ENCODE measurements at places on chromosomes 3 and 15.

- ATAC-seq: peak; percentile 77
Observed at GRCh38 chr3:62134061-62134496, 239.3 kb downstream of the FEZF2 start.

- no peak for ATAC-seq
Observed at GRCh38 chr15:89333011-89333860, 1.4 kb downstream of the POLG start.

DNA sequence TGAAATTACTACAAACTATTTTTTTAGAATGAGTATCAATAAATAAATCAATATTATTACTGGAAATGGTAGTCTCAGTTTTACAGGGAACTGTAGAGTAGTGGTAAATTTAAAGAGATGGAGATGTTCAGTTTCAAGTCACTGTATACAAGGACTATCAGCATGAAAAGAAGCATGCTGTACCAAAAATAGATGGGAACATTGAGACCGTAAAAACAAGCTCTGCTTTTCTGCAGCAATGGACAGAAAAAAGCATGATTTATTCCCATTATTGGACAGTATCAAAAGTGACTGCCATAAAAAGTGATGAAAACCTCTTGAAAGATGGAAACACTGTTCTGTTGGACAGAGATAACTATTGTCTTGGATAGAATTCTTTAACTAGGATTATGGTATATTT, 187.2 kb downstream of the EPHA6 start:
- no peak for ATAC-seq

GRCh38 chr3:159916052-159916451, 72.6 kb upstream of the IL12A start:
- ATAC-seq: no peak

GRCh38 chr3:8112587-8112986, 389.0 kb upstream of the LMCD1 start:
- no peak for ATAC-seq

DNA sequence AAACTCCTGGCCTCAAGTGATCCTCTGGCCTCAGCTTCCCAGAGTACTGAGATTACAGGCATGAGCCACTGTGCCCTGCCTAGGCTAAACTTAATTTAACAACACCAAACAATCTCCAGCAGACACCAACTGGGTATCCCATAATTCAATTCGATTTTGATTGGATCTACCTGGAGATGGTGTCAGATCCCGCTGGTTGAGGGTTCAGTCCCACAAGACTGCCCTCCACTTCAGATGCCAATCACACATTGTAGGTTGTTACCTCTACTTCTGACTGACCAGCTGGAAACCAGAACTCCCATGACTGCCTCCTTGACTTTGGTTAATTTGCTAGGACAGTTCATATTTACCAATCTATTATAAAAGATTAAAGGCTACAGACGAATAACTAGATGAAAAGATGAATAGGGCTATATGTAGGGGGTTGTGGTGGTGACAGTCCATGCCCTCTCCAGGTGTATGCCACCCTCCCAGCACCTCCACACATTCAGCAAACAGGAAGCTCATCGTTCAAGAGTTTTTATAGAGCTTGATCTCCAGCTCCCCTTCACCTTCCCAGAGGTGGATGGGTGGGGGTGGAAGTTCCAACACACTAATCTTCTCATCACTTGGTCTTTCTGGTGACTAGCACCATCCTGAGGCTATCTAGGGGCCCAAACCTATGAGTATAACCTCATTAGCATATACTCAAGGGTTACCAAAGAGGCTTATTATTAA, 9.3 kb downstream of the B2M start:
- ATAC-seq: peak; percentile 21

DNA sequence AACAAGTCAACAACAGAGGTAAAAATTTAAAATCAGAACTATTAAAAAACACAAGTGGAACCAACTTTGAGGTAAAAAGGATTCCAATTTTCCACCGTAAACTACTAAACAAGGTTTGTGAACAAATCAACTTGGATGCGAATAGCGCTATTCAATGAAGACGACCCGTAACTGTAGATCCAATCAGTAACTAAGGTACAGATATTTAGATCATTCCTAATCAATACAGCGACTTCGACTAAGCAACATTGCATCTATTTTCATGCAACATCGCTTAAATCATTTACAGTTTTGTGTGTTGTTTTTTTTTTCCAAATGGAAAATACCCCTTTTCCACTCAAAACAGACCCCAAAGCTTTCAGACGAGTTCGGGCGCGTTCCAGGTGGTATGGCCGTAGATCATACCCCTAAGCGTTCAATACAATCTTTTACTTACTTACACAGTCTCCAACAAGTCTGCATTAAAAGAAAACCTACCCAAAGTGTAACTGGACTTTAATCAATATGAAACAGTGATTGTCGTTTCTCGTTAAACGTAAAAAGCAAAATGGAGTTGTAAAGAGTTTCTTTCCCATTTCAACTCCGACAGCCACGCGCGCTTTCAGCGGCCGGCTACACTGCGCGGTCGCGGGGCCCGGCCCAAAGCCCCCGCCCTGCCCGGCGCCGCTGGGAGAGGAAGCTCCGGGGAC, 786 bp downstream of the RHOA start:
- no peak for ATAC-seq

DNA sequence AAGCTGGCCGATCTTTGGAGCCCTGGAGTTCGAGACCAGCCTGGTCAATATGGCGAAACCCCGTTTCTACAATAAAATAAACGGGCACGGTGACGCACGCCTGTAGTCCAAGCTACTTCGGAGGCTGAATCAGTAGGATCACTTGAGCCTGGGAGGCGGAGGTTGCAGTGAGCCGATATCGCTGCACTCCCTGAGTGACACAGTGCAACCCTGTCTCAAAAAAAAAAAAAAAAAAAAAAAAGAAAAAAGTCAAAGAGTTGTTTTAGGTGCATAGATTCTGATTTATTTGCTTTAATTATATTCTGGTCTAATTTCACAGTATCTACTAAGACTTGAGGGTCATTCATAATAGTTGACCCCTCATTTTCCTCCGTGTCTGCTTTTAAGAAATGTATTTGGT, 1.7 kb downstream of the ARL13B start:
- no peak for ATAC-seq

DNA sequence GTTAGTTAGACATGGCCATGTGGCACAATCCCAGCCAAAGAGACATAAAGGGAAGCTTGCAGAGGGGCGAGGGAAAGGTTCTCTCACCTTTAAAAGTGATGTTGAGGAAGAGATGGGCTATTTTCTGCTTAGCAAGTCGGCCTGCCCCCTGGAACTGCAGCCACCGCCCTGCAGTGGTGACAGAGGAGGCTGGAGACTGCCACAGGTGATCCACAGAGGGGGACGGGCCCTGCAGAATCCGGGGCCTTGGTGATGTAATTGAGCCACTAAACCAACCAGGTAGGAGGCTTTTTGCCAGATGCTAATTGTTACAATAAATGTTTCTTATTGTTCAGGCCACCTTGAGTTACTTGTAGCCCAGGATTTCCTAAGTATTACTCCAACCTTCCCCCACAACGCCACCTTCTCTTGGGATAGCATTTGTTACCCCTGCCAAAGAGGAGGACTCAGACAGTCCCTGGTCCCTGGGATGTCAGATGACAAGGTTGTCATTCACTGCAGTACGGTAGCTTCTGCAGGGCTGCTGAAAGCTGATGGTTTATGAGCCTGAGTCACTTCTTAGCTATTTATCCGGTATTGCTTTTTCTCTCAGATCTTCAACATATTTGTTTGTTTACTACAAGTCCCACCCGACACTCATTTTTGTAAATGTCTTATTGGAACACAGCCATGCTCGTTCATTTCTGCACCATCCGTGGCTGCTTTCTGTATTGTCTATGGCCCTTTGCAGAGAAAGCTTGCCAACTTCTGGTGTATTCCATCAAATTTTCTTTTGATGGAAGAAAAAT, 63.3 kb upstream of the SEC61A1 start:
- ATAC-seq: no peak

DNA sequence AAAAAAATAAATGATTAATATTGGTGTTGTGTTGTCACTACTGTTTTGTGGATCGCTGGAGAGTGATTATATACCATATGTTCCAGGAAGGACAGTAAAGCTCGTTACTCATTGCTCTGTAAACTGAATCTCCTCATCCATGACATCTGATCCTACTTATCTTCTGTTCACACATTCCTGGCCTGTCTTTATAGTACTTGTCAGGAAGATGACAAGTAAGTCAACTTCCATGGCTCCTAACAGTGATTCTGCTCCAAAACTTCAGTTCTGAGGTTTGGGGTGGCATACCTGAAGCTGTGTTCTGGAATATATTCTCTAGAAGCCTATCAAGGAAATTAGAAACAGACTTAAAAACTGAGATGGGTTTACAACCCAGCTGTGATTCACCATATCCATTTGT, 288.9 kb downstream of the ZBBX start:
- ATAC-seq: no peak

DNA sequence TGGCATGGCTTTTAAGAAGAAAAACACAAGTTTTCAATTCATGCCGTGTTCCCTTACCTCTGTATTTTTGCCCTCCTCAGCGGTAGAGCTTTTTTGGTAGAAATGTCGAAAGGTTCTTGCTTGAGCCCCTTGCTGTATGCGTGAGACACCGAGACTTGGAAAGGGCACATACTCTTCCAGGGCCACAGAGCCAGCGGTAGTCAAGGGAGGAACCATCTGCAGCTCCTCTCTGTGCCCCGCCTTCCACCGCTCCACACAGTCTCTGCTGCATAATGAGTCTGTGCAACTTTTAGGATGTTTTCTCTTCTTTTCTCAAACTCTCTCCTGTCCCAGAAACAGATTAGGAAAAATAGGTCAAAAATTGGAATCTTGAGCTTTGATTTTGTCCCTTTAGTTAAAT, 77.5 kb downstream of the LPP start:
- ATAC-seq: peak; percentile 13

DNA sequence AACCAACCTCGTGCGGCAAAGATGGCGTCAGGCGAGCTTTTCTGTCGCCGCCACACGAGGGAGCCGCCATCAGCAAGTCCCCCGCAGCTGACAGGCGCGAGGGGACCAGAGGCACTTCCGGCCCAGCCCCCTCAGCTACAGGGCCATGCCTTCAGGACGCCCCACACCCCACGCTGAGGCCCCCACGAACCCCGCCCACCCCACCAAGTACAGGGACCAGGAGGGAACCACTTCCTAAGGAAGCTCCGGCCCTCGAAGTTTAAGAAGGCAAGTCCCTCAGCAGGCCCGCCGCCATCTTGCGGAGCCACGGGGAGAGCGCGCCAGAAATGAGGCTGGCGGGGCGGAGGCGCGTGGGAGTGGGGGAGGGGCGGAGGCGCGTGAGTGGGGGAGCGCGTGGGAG, 790 bp downstream of the DAZL start:
- no peak for ATAC-seq

GRCh38 chr3:67593761-67594234, 60.6 kb downstream of the SUCLG2 start:
- peak; percentile 25 for ATAC-seq

GRCh38 chr3:126577261-126577660, 18.5 kb upstream of the C3orf22 start:
- ATAC-seq: no peak

- ATAC-seq: peak; percentile 41
Observed at GRCh38 chr15:87362531-87362930, 894.0 kb downstream of the NTRK3 start.

DNA sequence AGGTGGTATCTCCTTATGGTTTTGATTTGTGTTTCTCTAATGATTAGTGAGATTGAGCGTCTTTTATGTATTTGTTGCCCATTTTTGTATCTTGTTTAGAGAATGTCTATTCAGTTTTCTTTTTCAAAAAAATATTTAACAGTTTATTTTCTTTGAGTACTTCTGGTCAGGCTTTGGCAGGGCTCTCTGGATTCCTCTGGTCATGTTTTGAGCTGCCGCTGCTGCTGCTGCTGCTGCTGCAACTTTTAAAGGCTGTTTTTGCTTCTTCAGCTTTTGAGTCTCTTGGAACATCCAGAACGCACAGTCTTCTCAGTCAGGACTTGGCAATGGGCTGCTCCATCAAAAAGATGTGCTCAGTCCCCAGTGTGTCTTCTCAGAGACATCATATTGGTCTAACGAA, 40.1 kb downstream of the REC114 start:
- ATAC-seq: no peak

DNA sequence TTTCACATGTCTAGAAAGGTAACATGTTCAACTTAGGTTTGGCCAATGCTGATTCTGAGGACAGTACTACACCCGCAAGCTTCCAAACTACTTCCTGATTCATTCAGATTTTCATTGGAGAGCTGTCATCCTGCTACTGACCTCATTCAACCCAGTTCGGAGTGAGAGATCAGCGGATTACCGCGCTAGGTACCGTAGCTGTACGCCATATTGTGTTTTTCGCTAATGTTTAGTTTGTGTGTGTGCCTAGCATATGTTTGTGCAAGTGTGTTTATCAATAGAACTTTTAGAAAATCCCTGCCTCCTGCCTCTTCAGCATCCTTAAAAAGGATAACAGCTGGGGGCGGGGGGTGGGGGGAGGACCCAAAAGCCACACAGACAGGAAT, 1.1 kb downstream of the ZBTB20 start:
- ATAC-seq: peak; percentile 35

DNA sequence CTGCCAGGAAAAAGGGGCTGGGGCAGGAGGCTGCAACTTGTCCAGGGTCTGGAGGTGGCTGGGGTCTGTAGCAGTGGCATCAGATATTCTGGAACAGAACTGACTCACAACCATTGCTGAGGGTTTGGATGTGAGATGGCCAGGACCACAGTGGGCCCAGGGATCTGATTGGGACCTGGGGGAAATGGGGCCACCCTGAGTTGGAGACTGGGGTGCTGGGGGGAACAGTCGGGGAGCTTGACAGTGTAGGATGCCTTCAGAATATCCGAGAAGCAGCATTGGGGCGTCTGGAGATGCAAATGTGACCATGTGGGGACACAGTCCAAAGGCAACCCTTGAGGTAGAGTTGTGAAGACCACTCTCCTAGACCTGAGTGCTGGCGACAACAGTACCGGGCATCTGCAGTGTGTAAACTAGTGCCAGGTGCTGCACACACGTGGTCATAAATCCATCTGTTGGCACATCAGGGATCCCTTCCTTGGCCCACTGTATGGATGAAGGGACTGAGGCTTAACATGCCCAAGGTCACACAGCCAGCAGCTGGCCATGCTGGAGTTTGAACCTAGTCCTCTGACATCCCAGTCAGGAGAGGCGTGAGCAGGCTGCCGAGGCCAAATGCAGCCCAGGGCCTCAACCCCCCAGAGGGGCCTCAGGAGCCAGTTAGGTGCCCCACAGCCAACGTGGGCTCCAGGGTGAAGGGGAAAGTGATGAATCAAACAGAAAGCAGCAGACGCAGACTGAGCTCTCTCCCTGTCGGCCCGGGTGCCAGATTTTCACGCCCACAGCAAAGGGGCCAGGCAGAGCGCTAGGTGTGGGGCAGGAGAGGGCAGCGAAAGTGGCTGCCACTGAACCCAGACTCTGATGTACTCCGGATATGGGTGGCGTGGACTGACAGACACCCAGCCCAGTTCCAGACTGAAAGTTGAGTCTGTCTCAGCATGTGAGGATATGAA, 18.8 kb downstream of the HEMK1 start:
- ATAC-seq: no peak
